Erythroblast (primary cell): ENCODE measurements at places on chromosomes 3 and 15.

- DNase-seq = no peak
These were observed 53.5 kb downstream of the WWTR1 start for GRCh38 chr3:149604125-149604875.

- no peak for DNase-seq
These were observed 69.2 kb upstream of the MFGE8 start for GRCh38 chr15:88982304-88982945.

GRCh38 chr3:94431876-94432570 lies 369.2 kb downstream of the NSUN3 start:
- DNase-seq = no peak

GRCh38 chr3:52218937-52219650 lies 6.4 kb downstream of the TLR9 start:
- no peak for DNase-seq

GRCh38 chr3:48222616-48223513 lies at the start of gene CAMP:
Gene CAMP, plus strand, starts transcription at chr3:48223495. Its CDS starts 17 bp downstream, at chr3:48223512.
- DNase-seq = peak; percentile 24

DNA sequence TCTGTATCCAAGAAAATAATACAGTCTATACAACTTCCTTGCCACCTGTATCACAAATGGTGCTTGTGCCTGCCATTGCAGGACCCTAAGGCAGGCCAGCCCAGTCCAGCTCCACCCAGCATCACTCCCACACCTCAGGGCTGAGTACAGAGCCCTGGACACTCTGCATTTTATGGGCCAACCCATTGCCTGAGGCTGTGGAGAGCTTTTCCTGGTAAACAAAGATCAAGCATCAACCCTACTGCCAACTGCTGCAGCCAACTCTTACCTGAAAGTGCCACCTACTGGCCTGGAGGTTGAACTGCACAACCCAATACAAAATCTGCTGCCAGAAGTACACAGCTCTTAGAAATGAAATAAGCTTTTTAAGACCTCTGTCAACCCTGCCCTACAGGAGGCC lies 1082.2 kb downstream of the NAALADL2 start:
- peak; percentile 8 for DNase-seq

DNA sequence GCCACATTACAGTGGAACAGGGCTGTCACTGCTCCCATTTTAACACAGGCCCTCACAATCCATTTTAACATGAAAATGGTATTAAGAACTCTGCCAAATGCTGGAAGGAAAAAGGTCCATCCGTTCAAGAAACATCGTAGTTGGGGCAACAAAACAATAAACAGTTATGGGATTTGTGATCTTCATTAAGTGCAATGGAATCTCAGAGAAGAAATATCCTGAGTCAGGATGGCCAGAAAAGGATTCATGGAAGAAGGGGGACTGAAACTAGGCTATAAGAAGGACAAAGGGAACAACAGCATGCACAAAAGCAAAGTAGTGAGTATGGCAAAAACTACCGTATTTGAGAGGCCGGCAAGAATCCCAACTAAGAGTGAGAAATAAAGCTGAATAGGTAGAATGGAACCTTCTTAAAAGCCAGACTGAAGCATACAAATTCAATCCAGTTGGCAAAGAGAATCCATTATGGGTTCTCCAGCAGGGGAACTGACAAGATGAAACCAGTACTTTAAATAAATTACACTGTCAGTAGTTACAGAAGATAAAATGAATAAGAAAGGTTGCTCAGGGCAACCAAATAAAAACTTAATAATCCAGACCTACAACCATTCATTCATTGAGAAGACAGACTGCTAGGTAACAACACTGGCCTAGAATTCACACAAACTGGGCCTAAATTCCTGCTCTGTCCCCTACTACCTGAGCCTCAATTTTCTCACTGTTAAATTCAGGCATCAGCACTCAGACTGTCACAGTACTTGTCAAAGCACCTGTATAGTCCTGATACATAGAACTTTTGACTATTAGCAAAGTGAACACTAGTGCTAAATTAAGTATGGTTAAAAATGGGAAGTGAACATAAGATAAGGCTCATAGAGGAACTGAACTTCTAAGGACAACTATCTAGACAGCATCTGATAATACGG lies 6.3 kb downstream of the TBL1XR1 start:
- DNase-seq = no peak

DNA sequence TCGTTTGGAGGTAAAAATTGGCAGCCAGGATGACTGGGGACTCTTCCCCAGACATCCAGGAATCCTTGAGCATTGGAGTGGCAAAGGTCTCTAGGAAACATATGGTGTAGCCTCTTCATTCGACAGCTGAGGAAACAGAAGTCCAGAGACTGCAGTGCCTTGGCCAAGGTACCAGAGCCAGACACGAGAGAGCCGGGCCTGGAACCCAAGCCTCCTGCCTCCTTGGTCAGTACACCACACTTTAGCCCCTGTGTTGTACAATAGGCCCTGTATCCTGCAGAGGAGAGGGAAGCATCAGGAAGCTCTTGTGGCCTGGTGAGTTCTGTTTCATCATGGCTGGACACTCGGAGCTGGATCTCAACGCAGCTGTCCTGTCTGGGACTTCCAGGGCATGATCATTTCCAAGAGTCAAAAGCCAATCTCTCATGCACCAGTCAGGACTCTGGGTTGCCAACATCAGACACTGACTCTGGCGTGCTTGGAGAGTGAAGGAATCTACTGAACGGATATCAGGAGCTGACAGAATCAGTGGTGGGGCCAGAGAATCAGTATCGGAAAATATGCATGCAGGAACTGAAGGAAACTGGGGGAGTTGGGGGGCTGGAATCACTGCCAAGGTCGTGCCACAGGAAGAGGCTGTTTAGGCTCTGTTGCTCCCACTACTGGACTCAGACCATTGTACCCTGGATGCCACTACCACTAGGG lies 6.4 kb upstream of the MINAR1 start:
- no peak for DNase-seq

DNA sequence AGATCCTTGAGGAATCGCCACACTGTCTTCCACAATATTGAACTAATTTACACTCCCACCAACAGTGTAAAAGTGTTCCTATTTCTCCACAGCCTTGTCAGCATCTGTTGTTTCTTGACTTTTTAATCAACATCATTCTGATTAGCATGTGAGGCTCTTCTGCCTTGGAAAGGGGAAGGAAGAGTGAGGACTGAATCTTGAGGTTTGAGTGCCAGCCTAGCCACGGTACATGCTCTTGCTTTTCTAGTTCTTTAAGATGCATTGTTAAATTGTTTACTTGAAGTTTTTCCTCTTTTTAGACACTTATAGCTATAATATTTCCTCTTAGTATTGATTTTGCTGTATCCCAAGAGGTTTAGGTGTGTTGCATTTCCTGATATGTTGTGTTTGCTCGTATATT lies 596.1 kb downstream of the OTOL1 start:
- DNase-seq = no peak

DNA sequence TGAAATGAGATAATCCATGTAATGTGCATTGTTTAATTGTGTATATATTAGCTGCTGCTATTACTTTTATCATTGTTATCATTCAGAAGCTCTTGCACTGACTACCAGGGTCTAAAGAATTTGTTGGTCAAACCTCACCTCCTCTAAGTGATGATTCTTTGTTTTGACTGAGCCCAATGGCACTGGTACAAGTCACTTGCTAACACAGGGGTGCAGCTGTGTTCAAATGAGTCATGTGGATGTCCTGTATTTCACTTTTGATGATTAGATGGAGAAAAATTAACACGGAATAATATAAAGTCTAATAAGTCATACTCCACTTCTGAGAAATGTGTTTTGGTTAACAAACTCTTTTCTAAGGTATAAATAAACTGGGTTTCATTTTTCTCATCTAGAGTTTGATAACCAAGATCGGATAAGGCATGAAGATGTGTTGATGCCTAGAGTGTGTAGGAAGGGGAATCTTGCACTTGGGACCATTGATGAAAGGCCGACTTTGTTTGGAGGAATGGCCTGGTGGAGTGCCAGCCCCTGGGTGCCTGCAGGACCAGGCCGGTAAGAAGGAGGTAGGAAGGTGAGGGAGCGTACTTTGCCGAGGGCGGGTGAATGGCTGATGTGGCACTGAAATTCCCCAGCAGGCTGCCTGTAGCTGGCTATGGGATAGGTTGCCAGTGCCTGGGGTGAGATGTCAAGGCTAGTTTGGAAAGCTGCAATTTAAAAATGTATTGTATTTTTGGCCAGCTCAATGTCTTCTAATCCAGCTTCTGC lies 244.7 kb upstream of the ZPLD1 start:
- DNase-seq = no peak

- no peak for DNase-seq
These were observed 30.2 kb downstream of the SEMA7A start for GRCh38 chr15:74403588-74403919.

DNA sequence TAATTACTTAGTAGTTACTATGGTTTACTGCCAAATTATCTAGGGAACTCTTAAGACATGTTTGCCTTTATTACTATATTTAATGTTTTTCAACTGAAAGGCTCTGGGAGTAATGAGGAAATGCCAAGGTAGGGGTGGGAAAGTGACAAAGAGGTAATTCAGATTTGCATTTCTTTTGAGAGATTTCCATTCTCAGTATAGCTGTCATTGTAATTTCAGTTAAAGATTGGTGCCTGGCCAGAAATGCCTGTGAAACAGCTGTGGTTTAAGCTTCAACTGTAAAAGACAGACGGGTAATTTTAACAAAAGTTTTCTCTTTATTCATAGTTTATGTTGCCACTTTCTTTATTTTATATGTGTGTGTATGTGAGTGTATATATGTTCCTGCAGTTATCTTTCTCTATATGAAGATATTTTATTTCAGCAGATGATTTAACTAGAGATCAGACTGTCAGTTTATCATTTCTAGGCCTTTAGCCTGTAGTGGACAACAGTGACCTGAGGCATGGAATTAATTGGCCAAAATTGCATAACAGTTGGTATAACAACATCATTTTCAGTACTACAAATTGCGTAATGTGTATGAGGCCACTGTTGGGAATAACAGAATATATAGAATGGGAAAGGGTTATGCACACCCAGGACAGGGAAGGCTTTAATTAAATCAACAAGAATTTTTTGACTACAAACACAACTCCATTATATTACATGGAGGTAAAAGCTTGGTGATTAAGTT lies 119.0 kb downstream of the BBX start:
- DNase-seq = no peak

DNA sequence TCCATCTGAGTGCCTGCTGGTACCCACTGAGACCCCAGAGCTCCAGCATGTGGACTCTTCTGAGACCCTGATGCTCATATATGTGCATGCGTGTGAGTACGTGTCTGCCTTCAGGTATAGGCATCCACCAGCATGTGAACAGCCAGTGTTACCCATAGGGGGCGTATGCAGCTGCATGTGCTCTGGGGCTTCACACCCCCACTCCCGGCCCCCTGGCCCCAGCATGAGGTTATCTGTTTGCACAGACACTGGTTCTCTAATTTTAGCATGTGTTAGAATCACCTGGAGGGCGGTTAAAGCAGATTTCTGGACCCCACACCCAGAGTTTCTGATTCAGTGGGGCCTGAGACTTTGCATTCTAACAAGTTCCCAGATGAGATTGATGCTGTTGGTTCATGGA lies 824 bp upstream of the CILP start:
- DNase-seq = peak; percentile 73

DNA sequence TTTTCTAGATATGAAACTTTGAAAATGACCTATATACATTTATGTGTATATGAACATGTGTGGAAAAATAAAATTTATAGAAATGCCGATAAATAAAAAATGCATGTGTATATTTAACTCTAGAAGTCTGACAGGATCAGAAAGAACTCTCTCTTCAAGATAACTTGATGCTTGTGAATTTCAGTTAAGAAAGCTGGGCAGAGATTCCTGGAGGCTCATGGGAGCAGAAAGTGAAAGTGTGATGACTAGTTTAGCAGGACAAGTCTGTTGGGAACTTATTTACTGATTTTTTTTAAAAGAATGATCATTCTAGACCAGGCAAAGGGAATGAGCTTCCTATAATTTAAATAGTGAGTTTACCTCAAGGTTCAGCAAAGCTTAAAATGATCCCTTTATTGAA lies 81.5 kb upstream of the KCNAB1 start:
- no peak for DNase-seq

DNA sequence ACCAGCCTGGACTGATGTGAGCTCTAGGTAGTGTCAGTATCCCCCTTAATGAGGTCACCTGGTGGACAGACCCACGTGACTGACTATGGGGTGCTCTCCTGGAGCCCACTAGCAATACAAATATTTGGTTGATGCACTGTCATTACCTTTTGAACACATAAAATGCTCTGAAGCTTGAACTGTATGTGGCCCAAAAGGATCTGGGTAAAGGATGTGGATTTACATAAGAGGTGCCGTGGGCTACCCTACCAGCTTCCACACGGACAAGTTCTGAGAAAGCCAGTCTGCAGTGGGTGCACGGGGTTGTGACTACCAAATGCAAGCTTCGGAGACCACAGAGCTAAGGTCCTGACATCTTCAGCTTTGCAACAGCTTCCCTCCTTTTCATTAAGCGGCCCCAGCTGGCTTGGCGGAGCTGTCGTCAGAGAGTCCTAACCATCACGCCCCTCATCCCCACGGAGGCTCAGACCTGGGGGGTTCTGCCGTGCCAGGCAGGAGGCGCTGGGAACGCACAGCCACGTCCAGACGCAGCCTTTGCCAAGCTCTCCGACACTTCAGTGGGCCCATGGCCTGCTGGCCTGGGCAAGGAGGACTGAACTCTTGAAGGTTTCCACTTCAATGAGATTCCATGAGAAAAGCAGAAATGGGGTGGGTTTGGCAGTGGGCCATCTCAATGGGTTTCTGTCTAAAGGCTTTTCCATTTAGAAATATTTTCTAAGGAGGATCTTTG lies 228.3 kb downstream of the ADAMTS17 start:
- DNase-seq = no peak

DNA sequence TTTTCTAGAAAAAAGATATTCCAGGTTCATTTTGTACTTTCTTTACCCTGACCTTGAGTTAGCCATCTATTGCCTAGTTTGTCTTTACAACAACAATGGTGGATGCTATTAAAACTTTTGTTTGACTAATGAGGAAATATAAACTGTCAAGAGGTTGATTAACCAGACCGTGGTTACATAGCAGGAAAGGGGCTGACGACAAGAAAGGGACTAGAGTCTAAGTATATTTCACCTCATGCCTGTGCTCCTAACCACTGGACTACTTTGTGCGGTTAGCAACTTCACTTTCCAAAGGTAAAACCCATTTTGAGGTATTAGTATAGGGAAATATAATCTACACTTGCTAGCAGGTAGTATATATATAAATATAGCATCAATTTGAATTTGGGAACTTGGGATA lies 327.1 kb downstream of the SATB1 start:
- DNase-seq = no peak
